Aorta (tissue), 5 donors: ENCODE measurements at places on chromosomes 4 and X. TPM values are rescaled to one million over a fixed set of nuclear protein-coding genes. Genes with fewer than 3 reads are reported as not detected.

DNA sequence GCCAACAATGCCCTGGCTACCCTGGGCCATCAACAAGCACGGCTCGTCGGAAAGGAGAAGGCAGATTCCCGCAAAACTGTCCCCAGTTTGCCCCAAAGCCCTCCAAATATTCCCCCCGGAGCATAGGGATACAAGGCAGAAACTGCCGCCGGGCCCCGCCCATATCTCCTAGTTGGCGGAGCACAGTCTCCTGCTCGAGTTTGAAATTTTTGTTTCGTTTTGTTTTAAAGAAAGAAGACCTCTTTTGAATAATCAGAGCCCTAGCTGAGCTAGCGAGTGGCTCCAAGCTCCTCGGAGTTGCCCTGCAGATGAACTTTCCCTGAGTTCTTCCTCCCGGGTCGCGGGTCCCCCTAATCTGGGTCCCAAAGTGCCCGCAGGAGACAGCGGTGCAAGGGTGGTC, 138.1 kb upstream of the ZIC3 start:
- no peaks in the 10 kb centered on the region for H3K36me3 ChIP-seq
- H3K4me3 ChIP-seq: peak overlapping the region; percentile 27
- H3K27ac ChIP-seq: no peak overlapping the region
- H3K4me1 ChIP-seq: no peaks in the 10 kb centered on the region
- H3K27me3 ChIP-seq: peaks cover 4% of the 10 kb centered on the region

- H3K36me3 ChIP-seq: no peaks in the 10 kb centered on the region
- H3K4me1 ChIP-seq: no peaks in the 10 kb centered on the region
- no peak for DNase-seq
- H3K27me3 ChIP-seq: no peaks in the 10 kb centered on the region
- H3K4me3 ChIP-seq: no peak overlapping the region
Measured at GRCh38 chr4:54187148-54187547, 41.9 kb upstream of the PDGFRA start.

- H3K27me3 ChIP-seq: no peaks in the 10 kb centered on the region
- no peak overlapping the region for H3K4me3 ChIP-seq
- no peak overlapping the region for H3K27ac ChIP-seq
- H3K36me3 ChIP-seq: no peaks in the 10 kb centered on the region
- no peaks in the 10 kb centered on the region for H3K4me1 ChIP-seq
- no peak for DNase-seq
Measured at GRCh38 chr4:133273401-133273800, 124.3 kb downstream of the PCDH10 start.

GRCh38 chr4:15988222-15988621, 25.2 kb upstream of the FGFBP2 start:
- H3K27ac ChIP-seq: no peak overlapping the region
- no peak for DNase-seq
- H3K36me3 ChIP-seq: peaks cover 1% of the 10 kb centered on the region
- H3K27me3 ChIP-seq: peaks cover 1% of the 10 kb centered on the region
- H3K4me1 ChIP-seq: no peaks in the 10 kb centered on the region

DNA sequence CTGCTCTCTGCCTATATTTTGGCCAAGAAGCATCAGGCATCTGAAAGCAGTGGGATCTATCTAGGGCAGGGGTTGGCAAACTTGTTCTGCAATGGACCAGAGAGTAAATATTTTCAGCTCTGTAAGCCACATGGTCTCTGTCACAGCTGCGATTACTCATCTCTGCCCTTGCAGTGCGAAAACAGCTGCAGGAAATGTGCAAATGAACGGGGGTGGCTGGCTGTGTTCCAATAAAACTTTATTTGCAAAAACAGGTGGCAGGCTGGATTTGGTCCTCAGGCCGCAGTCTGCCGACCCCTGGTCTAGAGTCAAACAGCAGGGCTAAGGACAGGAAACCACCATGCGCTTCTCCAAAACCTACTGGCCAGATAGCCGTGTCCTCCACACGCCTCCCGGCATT, 48.6 kb downstream of the ACOX3 start:
- DNase-seq: no peak
- H3K4me1 ChIP-seq: no peaks in the 10 kb centered on the region
- no peak overlapping the region for H3K4me3 ChIP-seq

DNA sequence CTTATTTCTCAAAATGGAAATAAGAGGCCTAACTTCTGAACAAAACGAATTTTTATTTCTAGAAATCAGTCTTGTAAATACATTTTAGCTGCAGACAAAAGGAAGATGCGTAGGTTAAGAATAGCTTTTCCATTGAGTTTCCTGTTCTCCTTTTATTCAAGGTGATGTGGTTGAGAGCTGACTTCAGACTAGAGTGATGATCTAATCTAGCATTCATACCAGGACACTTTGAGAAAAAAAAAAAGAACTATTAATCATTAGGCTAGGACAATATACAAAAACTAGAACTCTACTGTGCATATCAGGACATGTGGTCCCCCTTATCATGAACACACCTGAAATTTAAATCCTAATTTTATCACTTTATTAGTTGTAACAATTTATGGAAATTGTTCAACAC, 884.5 kb upstream of the EPHA5 start:
- H3K27ac ChIP-seq: no peak overlapping the region
- H3K36me3 ChIP-seq: no peaks in the 10 kb centered on the region
- no peaks in the 10 kb centered on the region for H3K4me1 ChIP-seq
- no peaks in the 10 kb centered on the region for H3K27me3 ChIP-seq
- no peak for DNase-seq
- no peak overlapping the region for H3K4me3 ChIP-seq

GRCh38 chrX:37349221-37350033, at the start of gene PRRG1:
TSS of gene PRRG1 (plus strand) at chrX:37349364. CDS start at chrX:37406250, 56,886 bp downstream.
- peak within 1 kb of the TSS; percentile 48 for H3K4me3 ChIP-seq
- H3K36me3 ChIP-seq: no peaks in the 10 kb centered on the region
- DNase-seq: peak; percentile 92
- no peaks in the 10 kb centered on the region for H3K27me3 ChIP-seq
- no peaks in the 10 kb centered on the region for H3K4me1 ChIP-seq

DNA sequence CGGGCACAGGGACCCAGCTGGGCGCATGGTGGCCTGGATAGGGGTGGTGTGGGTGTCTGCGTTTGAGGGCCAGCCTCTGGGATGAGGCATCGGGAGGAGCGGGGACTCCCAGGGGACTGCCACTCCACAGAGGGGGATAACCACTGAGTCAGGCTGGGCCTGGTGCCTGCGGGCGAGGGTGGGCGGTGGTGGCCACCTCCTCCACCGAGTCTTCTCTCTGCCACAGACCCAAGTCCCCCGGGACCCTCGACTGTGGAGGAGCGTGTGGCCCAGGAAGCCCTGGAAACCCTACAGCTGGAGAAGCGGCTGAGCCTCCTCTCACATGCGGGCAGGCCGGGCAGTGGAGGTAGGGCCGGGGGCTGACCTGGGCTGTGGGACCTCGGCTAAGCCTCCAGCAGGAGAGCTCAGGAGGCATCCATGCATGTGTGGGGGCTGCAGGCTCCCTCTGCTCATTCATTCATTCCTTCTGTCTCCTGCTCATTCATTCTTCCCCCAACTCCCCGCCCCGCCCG, 26.4 kb downstream of the DOK7 start:
- no peak overlapping the region for H3K27ac ChIP-seq
- peaks cover 3% of the 10 kb centered on the region for H3K36me3 ChIP-seq
- no peak for DNase-seq
- H3K4me1 ChIP-seq: no peaks in the 10 kb centered on the region
- H3K4me3 ChIP-seq: no peak overlapping the region

DNA sequence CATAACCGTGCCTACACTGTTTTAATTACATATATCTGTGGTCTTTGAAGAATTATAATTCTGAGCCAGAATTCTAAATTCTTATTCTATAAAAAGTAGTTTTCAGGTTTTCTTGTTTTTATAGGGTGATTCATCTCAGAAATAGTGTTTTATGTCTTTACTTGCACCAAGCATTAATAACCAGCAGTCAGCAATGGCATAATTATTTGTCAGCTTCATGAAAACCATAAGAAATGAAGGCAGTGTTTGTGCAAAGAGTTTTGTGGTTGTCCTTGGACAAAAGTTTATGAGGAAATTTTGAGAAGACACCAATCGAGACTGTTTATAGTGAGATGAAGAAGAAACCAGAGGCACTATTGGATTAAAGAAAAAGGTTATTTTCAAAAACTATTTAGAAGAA, 37.2 kb downstream of the EDNRA start:
- H3K27ac ChIP-seq: no peak overlapping the region
- DNase-seq: no peak
- H3K27me3 ChIP-seq: no peaks in the 10 kb centered on the region
- no peaks in the 10 kb centered on the region for H3K36me3 ChIP-seq
- no peak overlapping the region for H3K4me3 ChIP-seq

GRCh38 chr4:144423930-144424329, 222.0 kb upstream of the HHIP start:
- H3K27me3 ChIP-seq: no peaks in the 10 kb centered on the region
- H3K36me3 ChIP-seq: no peaks in the 10 kb centered on the region
- no peak overlapping the region for H3K4me3 ChIP-seq
- H3K4me1 ChIP-seq: no peaks in the 10 kb centered on the region

- no peaks in the 10 kb centered on the region for H3K4me1 ChIP-seq
- no peak within 1 kb of the TSS for H3K4me3 ChIP-seq
- no peak within 1 kb of the TSS for H3K27ac ChIP-seq
- DNase-seq: no peak
- no peaks in the 10 kb centered on the region for H3K27me3 ChIP-seq
- H3K36me3 ChIP-seq: no peaks in the 10 kb centered on the region
Measured at GRCh38 chrX:119072744-119073143, at the start of gene CT47C1. TSS of gene CT47C1 (plus strand) at chrX:119072993. CDS start at chrX:119073226, 233 bp downstream.

- no peaks in the 10 kb centered on the region for H3K4me1 ChIP-seq
- H3K4me3 ChIP-seq: peak overlapping the region; percentile 49
- DNase-seq: peak; percentile 58
Measured at GRCh38 chr4:78058591-78059523, 1.7 kb downstream of the FRAS1 start.

DNA sequence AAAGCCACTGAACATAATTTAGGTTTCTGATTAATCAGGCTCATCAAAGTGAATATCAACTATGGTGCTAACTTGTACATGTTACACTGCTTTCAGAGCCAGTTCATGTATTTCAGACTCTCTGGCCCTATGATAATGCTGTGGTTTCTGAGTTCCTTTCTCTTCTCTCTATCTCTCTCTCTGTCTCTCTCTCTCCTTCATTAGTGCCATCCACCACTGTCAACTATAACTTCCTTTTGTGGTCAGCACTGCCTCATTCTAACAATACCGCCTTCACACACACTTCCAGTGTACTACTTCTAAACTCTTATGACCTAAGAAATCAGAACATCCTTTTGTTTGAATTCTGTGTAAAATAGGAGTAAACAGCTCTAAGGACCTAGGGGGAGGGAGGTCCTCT, 907.1 kb downstream of the RPA4 start:
- no peak overlapping the region for H3K4me3 ChIP-seq
- H3K27me3 ChIP-seq: no peaks in the 10 kb centered on the region
- no peak overlapping the region for H3K27ac ChIP-seq
- DNase-seq: no peak

- H3K4me1 ChIP-seq: no peaks in the 10 kb centered on the region
- no peak overlapping the region for H3K4me3 ChIP-seq
- H3K27me3 ChIP-seq: no peaks in the 10 kb centered on the region
- no peaks in the 10 kb centered on the region for H3K36me3 ChIP-seq
Measured at GRCh38 chr4:184477201-184477999, 3.0 kb upstream of the IRF2 start.

DNA sequence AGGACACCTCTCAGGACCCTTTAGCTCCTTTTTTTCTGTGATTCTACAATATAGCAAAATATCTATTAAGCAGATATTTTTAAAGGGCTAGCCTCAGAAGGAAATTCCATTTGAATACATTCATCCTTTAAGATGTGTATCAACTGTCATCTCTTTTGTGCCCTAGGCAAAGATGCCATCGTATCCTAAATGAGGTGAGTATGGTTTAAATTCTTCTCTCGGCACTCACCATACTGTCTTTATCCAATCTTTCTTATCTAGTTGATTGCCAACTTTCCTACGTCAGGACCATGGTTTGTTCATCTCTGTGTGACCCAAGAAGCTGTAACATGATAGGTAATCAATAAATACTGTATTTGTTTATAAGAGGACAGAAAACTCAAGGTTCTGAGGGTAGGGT, 176.0 kb downstream of the LDB2 start:
- H3K27me3 ChIP-seq: no peaks in the 10 kb centered on the region
- DNase-seq: no peak
- no peak overlapping the region for H3K4me3 ChIP-seq
- no peaks in the 10 kb centered on the region for H3K36me3 ChIP-seq

- H3K4me3 ChIP-seq: no peak overlapping the region
- H3K27ac ChIP-seq: no peak overlapping the region
- no peaks in the 10 kb centered on the region for H3K4me1 ChIP-seq
- H3K27me3 ChIP-seq: no peaks in the 10 kb centered on the region
- DNase-seq: no peak
Measured at GRCh38 chrX:104325213-104325585, 70.5 kb upstream of the ESX1 start.

GRCh38 chr4:95676190-95676589, 127.4 kb upstream of the UNC5C start:
- H3K36me3 ChIP-seq: no peaks in the 10 kb centered on the region
- H3K27ac ChIP-seq: no peak overlapping the region
- H3K4me1 ChIP-seq: no peaks in the 10 kb centered on the region
- no peak for DNase-seq
- H3K4me3 ChIP-seq: no peak overlapping the region

GRCh38 chrX:69152417-69152841, 12.8 kb downstream of the PJA1 start:
- DNase-seq: peak; percentile 68
- no peak overlapping the region for H3K4me3 ChIP-seq
- no peaks in the 10 kb centered on the region for H3K36me3 ChIP-seq
- H3K27me3 ChIP-seq: no peaks in the 10 kb centered on the region

- no peaks in the 10 kb centered on the region for H3K36me3 ChIP-seq
- no peak within 1 kb of the TSS for H3K27ac ChIP-seq
- no peaks in the 10 kb centered on the region for H3K27me3 ChIP-seq
- H3K4me1 ChIP-seq: no peaks in the 10 kb centered on the region
- H3K4me3 ChIP-seq: no peak within 1 kb of the TSS
Measured at GRCh38 chrX:104039689-104040505, at the start of gene H2BW2. TSS of gene H2BW2 (plus strand) at chrX:104039956. CDS start at chrX:104039995, 39 bp downstream.

DNA sequence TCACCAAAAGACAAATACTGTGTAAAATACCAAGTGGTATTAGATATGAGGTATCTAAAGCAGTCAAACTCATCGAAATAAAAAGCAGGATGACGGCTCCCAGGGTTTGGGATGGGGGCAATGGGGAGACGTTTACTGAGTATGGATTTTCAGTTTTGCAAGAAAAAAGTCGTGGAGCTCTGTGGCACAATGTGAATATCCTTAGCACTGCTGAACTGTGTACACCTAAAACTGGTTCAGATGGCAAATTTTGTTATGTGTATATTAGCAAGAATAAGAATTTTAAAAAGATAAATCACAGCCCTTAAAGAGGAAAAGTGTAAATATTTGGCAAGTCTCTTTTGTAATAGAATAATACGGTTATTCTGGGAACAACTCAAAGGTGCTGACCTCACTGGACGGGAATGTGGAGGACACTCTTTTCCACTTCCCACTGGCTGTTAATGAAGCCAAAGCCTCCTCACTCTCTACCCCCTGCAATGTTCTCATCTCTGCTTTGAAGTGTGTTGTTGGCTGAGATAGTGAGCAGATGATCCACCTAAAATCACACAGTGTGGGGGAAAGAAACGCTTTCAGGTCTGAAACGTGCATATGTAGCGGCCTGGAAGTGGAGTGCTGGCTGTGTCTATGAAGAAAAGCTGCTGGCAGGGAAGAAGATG, 49.2 kb downstream of the SEL1L3 start:
- H3K36me3 ChIP-seq: no peaks in the 10 kb centered on the region
- H3K4me3 ChIP-seq: no peak overlapping the region
- no peaks in the 10 kb centered on the region for H3K4me1 ChIP-seq
- no peak for DNase-seq
- no peaks in the 10 kb centered on the region for H3K27me3 ChIP-seq
- H3K27ac ChIP-seq: no peak overlapping the region

Gene HMGB2
- 33.0 TPM for total RNA-seq

Gene RIPPLY1
- total RNA-seq: not detected

Gene SLC10A4
- not detected for total RNA-seq

Gene NCAPG
- total RNA-seq: 1.8 TPM

Gene TIMM17B
- 26.2 TPM for total RNA-seq

Gene SPANXA1
- total RNA-seq: not detected

Gene MAGEA2B
- total RNA-seq: not detected

Gene USP17L20
- total RNA-seq: not detected

Gene ARHGEF6
- total RNA-seq: 24.3 TPM

Gene LRP2BP
- total RNA-seq: 1.8 TPM

Gene GLRB
- total RNA-seq: 7.7 TPM
